ENCODE measurements at places on chromosomes 5 and 9.
A peak's percentile ranks its signal among the peaks of the same experiment; 100 is the strongest.

DNA sequence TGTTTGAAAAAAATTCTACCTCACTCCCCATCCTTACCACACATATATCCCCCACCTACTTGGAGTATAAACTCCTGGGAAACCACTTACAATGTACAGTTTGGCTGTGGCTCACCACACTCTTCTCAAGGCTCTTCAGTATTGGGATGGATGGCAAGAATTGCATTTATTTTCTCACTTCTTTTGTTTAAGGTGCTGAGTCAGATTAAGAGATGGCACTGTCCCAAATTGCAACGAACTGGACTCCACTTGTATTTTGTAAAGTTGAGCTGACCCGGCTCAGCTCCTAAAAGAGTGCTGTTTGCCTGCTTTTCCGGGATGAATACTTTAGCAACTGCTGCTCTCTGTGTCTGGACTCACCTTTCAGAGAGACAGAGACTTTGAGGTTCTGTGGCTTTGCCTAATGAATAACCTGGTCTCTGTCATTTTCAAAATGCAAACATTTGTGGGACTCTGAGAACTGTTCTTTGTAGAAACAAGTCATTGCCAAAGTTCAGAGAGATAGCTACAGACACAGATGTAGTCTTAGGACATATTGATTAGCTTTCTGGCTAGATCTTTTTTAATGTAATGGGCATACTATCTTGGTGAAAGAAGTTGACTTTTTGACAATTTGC is 42.2 kb downstream of the PPP2R2B start:
- no peak overlapping the region for H3K27ac ChIP-seq
- H3K27me3 ChIP-seq, result no peaks in the 10 kb centered on the region
- no peak for DNase-seq
- H3K4me1 ChIP-seq, result peaks cover 9% of the 10 kb centered on the region
- H3K4me3 ChIP-seq, result no peak overlapping the region
- H3K36me3 ChIP-seq, result no peaks in the 10 kb centered on the region

DNA sequence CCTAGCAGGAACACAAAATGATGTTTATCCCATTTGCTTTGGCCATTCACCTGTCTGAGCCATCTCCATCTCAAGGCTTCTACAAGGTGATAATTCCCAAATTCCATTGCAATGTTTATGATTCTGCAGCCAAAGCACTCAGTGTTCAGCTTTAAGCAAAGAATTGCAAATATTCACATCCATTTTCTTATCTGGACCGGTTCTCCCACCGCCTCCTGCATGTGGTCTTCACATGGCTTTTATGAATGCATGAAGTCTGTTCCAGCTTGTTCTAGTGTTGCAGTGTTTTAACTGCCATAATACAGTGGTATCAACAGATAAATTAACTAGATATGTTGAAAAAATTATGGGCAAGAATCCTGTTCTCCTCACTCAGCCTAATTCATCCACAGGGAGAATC is 443.0 kb upstream of the KLF4 start:
- no peak for DNase-seq
- H3K27ac ChIP-seq, result no peak overlapping the region
- no peaks in the 10 kb centered on the region for H3K4me1 ChIP-seq

DNA sequence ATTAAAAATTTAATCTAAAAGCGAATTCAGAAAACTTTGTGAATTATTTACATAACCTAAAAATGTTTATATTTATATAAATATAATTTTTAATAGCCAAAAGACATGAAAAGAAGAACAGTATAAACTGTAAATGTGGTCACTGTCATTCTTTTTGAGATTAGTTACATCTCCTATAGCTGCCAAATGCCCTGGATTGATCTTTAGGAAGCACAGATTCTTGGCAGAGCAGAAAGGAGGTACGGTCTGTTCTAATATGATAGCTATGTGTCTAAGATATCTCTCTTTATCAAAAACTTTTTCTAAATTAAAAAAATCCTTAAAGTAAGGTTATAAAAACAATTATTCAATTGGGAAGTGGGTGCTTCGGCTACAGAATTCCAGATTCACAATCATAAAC is 151.0 kb downstream of the LPAR1 start:
- H3K27me3 ChIP-seq, result no peaks in the 10 kb centered on the region
- no peak overlapping the region for H3K27ac ChIP-seq
- H3K4me3 ChIP-seq, result no peak overlapping the region
- H3K36me3 ChIP-seq, result no peaks in the 10 kb centered on the region
- no peaks in the 10 kb centered on the region for H3K4me1 ChIP-seq
- no peak for DNase-seq

- no peak overlapping the region for H3K4me3 ChIP-seq
- H3K36me3 ChIP-seq, result no peaks in the 10 kb centered on the region
Observed at GRCh38 chr5:71905834-71906711, 187.0 kb downstream of the CARTPT start.

GRCh38 chr9:20355022-20355421 is 267.3 kb downstream of the MLLT3 start:
- no peak overlapping the region for H3K4me3 ChIP-seq
- peaks cover 73% of the 10 kb centered on the region for H3K4me1 ChIP-seq
- peak overlapping the region; percentile 81 for H3K27ac ChIP-seq
- H3K36me3 ChIP-seq, result peaks cover 56% of the 10 kb centered on the region
- no peak for DNase-seq

GRCh38 chr9:132283863-132284262 is 70.9 kb downstream of the SETX start:
- no peak for DNase-seq
- H3K36me3 ChIP-seq, result peaks cover 94% of the 10 kb centered on the region
- H3K4me3 ChIP-seq, result no peak overlapping the region

DNA sequence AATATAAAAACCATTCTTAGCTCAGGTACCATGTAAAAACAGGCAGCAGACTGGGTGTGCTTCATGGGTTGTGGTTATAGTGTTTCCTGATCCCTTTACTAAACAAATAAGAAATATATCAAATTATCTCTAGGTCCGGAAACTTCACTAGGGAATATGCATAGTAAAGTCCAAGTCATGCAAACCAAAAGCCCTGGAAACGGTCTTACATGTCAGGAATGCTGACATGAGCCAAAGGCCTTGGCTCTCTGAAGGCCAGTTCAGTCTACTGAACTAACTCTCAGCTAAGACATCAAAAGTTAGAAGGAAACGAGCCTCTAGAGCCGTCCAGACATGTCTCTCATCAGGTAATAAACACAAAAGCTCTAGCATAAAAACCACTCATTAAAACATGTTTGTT is 778.9 kb upstream of the ZNF608 start:
- DNase-seq, result no peak
- no peaks in the 10 kb centered on the region for H3K27me3 ChIP-seq
- H3K27ac ChIP-seq, result no peak overlapping the region
- no peaks in the 10 kb centered on the region for H3K4me1 ChIP-seq

- no peak for DNase-seq
Observed at GRCh38 chr9:21747175-21747574, 55.3 kb upstream of the MTAP start.

GRCh38 chr5:150498501-150498900 is 9.4 kb upstream of the NDST1 start:
- H3K4me3 ChIP-seq, result no peak overlapping the region
- no peaks in the 10 kb centered on the region for H3K36me3 ChIP-seq
- H3K27ac ChIP-seq, result no peak overlapping the region
- no peaks in the 10 kb centered on the region for H3K27me3 ChIP-seq
- DNase-seq, result no peak

- H3K4me1 ChIP-seq, result peaks cover 70% of the 10 kb centered on the region
- peak overlapping the region; percentile 93 for H3K27ac ChIP-seq
- peak overlapping the region; percentile 94 for H3K4me3 ChIP-seq
- no peaks in the 10 kb centered on the region for H3K27me3 ChIP-seq
Observed at GRCh38 chr5:151156507-151157420, 815 bp downstream of the ANXA6 start.

- H3K27ac ChIP-seq, result peak overlapping the region; percentile 50
- DNase-seq, result no peak
- H3K36me3 ChIP-seq, result no peaks in the 10 kb centered on the region
- no peak overlapping the region for H3K4me3 ChIP-seq
Observed at GRCh38 chr5:87113861-87114260, 153.8 kb upstream of the RASA1 start.

DNA sequence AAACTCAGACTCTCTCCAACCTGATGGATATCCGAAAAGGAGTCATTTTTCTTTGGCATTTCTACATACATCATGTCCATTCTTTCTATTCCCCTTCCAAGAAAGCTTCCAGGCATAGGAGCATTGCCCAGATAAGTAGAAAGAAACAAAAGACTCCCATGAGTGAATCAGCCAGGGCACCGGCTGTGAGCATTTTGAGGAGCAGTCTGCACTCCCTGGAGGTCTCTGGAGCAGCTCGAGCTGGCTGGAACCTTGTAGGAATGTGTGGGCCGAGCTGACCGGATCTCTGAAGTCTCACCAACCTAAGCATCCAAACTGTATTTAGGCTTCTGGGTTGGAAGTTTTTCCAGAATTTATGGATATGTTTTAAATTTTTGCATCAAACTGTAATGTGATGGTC is 161.4 kb upstream of the TRPC7 start:
- H3K36me3 ChIP-seq, result no peaks in the 10 kb centered on the region
- no peak overlapping the region for H3K27ac ChIP-seq
- no peak for DNase-seq
- no peaks in the 10 kb centered on the region for H3K27me3 ChIP-seq
- no peaks in the 10 kb centered on the region for H3K4me1 ChIP-seq
- H3K4me3 ChIP-seq, result no peak overlapping the region

DNA sequence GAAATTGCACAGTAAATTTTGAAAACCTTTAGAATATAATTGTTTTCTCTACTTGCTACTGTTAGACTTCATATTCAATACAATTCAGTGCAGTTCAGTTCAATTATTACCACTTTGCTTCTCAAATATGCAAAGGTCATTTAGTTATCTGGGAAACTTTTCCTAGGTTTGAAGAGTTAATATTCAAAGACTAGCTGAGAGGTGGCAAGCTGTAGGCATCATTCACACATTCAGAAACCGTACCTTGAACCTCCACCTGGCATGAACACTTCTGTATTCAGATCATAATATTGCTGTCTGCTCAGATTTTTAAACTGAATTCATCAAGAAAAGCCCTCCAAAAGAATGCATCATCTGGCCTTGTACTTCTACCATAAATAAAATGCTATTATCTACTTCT is 162.1 kb upstream of the PCSK5 start:
- H3K4me1 ChIP-seq, result no peaks in the 10 kb centered on the region
- H3K27ac ChIP-seq, result no peak overlapping the region
- DNase-seq, result no peak
- no peak overlapping the region for H3K4me3 ChIP-seq
- H3K36me3 ChIP-seq, result no peaks in the 10 kb centered on the region
- peaks cover 2% of the 10 kb centered on the region for H3K27me3 ChIP-seq
